ENCODE measurements at places on chromosomes 2 and 18.

DNA sequence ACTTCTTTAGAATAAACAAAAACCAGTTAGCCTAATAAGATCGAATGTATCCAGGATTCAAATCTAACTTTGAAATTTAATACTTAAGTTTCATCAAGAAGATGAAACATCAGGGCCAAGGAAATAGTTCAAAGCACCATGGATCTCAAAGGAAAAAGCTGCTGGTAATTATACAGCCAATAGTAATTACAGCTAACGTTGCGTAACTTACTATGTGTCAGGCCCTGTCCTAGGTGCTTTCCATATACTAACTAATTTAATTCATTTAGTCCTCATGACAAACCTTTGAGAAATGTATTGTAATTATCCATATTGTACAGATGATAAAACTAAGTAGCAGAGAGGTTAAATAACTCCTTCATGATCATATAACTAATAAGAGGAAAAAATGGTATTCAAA lies 598.6 kb downstream of the NYAP2 start:
- DNase-seq = no peak

- DNase-seq = no peak
These were observed 54.8 kb downstream of the NFATC1 start for GRCh38 chr18:79450289-79451080.

GRCh38 chr2:146898083-146898482 lies 946.7 kb upstream of the ACVR2A start:
- no peak for DNase-seq

GRCh38 chr2:117820444-117820843 lies 6.0 kb downstream of the DDX18 start:
- no peak for DNase-seq

DNA sequence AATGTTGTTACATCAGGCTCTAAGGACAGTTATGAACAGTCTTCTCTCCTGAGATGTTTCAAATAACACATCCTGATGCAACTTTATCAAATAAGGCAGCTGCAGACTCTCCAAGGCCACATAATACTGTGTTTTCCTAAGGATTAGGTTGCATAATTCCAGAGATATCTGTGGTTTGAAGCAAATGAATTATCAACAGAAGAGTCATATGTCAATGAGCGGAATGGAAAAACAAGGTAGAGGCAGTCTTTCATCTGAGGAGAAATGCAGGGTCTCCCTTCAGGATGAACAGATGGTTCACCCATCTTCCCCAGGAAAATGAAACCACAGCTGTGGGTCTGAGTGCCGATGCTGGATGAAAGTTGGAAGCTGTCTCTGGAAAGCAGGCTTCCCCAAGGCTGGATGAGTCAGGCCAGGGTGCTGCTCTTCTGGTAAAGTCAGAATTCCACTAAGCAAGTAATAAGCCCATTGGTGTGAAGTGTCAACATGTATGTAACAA lies 22.2 kb downstream of the LYG1 start:
- DNase-seq = peak; percentile 71

DNA sequence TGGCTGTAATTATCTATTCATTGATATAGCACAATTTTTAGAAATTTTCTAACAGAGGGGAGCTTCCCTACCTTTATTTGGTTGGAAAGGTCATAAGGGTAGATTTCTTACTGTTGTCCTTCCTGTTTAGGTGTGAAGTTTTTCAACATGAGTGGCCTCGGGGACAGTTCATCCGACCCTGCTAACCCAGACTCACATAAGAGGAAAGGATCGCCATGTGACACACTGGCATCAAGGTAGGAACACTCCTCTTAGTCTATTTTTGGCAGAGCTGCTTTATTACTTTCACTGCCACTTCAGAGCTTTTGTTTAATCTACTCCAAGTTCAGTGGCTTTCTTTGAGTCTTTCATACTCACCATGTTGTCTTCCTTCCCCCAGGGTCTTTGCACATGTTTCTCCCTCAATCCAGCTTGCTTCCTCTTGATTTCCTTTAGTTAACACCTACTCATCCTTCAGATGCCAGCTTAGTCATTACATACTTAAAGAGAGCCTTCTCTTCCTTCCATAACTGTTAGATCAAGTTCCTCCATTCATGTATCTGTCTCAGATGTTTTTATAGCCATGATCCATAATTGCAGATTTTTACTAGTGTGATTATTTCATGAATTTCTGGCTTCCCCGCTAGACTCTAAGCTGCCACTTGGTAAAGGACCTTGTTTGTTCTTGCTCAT lies 134.5 kb downstream of the PTRHD1 start:
- no peak for DNase-seq

DNA sequence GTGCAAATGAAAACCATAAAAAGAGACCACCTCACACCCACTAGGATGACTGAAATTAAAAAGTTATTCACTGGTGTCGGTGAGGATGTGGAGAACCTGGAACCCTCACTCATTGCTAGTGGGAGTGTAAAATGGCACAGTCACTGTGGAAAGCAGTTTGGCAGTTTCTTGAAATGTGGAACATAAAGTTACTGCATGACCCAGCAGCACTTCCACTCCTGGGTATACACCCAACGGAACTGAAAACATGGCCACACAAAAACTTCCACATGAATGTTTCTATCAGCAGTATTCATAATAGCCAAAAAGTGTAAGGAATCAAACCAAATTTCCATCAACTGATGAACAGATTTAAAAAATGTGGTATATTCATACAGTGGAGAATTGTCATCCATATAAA lies 65.1 kb upstream of the SLC66A3 start:
- no peak for DNase-seq

DNA sequence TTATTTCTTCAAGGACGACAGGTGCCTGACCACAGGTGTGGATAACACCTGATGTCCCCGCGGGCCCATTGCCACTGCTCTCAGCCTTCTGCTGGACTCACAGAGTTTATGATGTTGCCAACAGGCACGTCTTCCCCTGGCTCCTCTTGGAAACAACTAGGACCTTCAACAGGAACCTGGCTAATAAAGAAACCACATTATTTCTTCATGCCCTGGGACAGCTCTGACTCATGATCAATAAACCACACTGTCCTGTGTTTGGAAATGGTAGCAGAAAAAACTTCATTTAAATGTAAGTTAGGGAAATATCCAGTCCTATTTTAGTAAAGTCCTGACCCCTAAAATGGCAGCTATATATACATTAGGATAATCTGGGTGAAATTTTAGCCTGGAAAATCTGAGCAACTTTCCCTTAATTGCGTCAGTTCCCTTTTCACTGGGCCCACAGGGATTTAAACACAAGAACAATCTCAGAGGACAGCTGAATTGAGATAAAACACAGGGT lies 158.9 kb downstream of the VAPA start:
- DNase-seq = no peak

DNA sequence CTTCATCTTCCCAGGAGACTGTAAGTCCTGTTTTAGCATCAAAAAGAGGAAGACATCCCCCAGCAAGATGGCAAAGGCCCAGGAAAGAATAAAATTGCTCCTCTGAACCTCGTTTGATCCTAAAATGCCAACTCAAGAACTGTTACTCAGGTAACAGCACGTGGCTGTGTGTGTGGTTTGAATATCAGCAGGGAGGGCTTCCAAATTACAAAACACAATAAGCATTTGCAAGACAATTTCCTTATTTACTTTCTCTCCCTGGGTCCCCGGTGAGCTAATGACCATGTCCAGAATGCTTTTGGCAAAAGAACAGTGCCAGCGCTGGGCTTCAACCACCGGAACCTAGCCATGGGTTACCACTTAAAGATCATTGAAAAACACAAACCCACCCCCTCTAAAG lies 163.6 kb downstream of the C1D start:
- no peak for DNase-seq

DNA sequence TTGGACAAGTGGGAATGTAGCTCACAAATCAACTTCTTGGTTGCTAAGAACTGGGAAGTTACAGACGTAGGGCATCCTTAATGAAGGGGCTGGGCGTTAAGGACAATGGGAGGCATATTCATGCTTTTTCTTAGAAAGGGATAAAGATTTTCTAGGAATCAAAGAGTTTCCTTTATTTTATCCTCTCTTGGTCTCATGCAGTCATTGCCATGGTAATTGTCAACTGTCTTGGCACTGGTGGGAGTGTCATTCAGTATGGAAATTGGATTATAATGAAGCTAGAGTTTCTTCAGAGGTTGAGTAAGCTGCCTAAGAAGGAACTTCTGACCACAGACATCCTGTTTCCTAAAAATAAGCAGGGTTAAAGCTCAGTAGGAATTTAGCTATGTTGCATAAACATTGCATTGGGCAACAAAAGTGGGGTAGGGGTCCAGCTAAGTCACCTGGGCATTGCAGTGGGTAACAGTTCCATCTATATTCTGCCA lies 114.0 kb downstream of the LYPD6B start:
- DNase-seq = no peak

DNA sequence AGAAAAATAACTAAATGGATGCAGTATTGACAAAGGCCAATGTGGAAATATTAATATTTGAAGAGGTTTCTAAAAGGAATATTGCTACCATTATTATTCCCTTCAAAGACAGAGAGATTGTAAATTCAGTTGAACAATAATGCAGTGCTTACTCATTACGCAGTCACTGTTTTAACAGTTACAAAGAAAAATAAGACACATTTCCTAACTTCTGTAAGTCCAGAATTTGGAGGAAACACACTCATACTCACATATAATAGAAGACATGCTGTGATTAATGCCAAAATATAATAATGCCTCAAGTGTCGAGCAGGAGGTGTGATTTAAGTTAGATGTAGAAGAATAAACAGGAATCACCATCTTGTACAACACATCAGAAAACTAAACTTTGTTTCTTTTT lies 389.2 kb downstream of the FBXO15 start:
- DNase-seq = no peak

DNA sequence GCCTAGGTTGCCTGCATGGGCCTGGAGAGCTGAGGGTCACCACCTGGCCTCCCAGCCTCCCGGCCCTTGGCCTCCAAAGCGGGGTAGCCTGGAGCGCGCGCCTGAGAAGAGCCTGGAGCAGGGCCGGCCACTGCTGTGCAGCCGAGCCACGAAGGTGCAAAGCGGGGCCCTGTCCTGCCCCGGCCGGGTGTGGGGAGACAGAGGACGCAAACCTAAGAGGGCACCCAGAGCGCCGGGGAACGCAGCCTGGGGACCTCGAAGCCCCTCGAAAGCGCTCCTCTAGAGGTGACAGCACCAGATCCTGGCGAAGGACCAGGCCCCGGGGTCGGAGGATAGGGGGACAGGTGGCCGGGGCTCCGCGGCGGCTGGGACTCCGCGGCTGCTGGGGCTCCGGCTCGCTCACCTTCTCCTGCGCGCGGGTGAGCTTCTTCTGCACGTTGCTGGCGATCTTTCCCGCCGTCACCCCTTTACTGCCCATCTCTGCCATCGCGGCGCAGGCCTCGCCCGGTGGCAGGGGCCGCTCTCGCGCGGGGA lies 430 bp downstream of the BIN1 start:
- DNase-seq = no peak

DNA sequence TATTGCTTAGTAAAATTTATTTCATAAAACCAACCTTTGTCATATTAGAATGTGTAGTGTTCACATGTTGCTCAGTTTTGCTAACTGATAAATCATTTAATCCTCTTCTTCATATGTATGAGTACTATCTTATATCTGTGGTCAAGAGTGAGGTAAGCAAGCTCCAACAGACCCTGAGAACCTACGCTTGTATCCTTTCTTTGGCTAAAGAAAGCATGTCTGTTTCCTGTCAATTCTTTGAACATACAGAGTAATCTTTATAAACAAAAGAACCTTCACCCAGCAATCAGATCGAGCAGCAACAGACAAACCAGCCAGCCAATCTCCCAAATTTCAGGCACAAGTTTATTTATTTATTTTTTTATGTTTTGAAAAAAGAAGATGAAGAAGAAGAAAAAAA lies 6.4 kb downstream of the ADCYAP1 start:
- DNase-seq = no peak

DNA sequence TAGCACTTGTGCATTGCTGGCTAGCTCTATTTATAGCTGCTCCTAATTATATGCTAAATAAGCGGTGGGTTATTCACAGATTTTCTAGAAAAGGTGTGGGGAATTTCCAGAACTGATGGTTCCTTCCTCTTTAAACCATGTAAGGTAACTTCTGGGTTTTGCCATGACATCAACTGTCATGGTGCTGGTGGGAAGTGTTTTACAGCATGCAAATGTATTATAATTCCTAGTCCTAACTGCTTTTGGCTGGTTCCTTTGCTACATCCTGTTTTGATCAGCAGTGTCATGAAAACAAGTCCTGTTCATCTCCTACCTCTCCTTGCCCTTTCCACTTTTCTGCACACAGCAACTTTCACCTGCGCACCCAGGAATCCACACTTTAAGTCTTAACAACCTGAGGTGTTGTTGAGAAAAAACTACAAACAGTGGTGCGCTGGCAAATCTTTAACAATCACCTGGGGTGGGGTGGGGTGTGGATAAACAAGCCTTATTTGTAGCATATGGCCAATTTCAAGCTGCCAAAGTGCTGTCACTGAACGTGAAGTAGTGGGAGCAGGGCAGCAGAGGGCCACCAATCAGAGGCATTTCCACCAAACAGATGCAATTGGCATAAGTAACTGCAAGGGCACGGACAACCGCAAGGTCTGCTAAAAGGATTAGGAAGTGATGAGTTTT lies 33.4 kb upstream of the SKOR2 start:
- DNase-seq = no peak

DNA sequence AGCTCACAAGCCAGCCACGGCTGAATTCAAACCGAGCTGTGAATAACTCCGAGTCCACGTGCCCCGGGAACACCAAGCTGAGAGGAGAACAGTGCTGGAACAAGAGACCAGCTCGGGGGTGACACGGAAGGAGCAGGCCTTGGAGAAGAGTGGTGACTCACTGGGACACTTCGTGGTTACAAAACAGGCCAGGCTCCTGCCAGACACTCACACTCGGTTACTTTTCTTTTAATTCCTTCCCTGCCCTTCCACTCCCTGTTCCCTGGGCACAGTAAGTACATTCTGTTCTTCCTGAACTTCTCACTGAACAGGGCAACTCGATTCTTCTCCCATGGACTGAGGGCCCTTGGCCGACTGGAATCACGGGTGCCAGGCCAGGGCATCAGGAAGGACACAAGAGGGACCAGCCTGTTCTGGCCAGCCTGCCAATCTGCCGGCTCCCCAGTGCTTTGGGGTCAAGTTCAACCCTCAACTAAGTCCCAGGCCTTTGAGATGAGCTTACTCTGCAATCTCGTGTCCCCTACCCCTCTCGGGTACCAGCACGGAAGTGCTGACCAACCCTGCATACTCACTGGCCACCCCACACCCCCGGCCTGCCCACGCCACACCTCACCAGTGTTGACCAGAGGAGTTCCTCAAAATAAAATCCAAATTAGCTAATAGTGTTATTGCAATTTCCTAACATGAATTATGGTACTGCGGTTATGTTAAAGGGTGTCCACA lies 87.5 kb downstream of the TFCP2L1 start:
- no peak for DNase-seq

- DNase-seq = no peak
These were observed 134.0 kb downstream of the NEDD4L start for GRCh38 chr18:58177896-58178470.

- DNase-seq = no peak
These were observed 137.6 kb downstream of the TNS1 start for GRCh38 chr2:217864963-217865772.

- DNase-seq = no peak
These were observed 595 bp upstream of the HDHD2 start for GRCh38 chr18:47150824-47151366.

DNA sequence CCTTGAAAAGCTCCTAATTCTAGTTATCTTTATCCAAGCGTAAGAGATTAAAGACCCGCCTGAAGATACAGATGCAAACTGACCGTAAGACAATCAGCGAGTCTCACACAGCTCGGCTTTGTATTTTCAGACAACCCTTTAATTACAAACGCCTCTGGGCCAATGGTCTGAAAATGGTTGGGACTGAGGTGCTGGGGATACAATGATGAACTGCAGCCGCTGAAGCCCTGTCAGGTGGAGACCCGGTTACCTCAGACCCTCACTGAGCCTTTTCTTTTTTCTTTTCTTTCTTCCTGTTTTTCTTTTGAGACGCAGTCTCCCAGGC lies 715 bp upstream of the CFAP36 start:
- DNase-seq = no peak
